ENCODE measurements at places on chromosomes 3 and 15.

DNA sequence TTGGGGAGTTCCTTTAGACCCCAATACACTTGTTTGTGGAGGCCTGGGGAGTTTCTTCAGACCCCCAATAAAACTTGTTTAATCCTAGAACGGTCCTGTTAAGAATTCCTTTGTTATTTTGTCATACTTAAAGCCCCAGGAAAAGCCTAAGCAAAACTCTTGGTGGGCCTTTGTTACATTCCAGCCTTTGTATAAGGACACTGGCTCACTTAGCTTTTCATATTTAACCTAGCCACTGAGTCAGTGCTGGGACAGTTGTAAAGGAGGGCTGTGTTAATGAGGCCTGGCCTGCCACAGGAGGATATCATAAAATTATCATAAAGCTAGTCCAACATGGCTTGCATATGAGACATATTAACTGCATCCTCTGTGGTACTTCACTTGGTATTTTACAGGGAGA, 760.1 kb downstream of the ZNF385D start:
- no peak for DNase-seq

GRCh38 chr15:32218666-32219065, 184.4 kb downstream of the GOLGA8K start:
- no peak for DNase-seq

- DNase-seq, result no peak
Measured at GRCh38 chr3:20194793-20195460, 8.9 kb upstream of the SGO1 start.

DNA sequence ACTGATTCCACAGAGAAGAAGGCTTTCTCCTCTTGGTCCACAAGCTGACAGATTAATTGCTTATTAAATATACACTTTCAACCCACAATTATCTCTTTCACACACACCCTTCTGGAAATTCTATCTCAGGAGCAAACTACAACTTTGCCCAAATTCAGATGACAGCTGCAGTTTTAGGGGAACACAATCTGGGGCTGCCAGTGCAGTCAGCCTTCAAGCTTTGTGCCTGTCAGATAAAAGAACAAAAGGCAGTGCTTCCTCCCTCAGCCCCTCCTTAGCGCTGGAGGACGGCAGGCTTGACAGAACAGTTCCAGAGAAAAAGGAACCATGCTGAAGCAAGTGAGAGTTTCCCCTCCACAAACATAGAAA, 99.6 kb downstream of the TMCC1 start:
- no peak for DNase-seq

DNA sequence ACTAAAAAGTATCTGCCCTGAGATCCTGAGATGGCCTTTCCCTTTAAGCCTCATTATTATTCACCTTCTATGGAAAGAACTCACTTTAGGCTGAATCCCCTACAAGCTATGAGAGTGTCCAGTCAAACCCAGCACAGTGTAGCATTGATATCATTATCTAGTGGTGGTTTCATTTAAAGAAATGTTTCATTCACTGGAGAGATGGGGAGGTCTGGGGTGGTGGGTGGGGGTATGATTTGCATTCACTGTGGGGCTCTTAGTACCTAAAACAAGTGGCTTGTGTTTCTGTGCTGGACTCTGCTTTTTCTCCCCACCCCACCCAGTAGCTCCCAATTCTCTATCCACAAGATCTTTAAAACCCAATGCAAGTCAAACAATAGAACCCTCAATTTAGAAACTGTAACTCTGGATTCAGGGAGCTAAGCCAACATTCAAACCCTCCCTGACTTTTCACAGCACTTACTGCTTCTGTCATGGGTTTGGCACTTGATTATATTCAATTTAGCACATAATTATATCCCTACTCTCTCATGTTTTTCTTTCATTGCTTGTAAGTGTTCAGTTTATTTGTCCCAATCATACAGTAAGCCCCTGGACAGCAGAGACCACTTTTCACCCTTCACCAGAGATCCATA, 310.5 kb upstream of the THBS1 start:
- DNase-seq, result no peak

DNA sequence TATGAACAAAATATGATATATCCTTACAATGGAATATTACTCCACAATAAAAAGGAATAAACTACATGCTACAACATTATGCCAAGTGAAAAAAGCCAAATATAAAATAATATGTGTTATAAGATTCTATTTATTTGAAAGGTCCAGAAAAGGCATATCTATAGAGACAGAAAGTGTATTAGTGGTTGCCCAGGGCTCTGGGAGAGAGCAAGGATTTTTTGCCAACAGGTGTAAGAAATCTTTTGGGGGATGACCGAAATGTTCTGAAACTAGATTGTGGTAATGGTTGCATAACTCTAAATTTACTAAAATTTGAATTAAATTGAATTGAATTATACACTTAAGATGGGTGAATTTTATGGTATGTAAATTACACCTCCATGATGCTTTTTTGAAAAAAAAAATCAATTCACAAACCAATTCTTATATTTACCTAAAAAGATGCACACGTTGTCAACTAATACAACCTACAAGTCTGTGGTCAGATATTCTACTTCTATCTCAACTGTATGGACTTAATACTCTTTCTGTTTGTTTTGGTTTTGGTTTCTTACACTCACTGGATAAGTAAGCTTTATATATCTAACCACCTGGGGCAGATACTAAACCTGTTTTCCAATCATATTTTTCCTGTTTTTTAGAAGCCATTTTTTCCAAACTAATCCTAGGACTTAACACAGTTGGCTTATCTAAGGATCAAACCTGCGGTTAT, 75.8 kb downstream of the FBN1 start:
- DNase-seq, result no peak

DNA sequence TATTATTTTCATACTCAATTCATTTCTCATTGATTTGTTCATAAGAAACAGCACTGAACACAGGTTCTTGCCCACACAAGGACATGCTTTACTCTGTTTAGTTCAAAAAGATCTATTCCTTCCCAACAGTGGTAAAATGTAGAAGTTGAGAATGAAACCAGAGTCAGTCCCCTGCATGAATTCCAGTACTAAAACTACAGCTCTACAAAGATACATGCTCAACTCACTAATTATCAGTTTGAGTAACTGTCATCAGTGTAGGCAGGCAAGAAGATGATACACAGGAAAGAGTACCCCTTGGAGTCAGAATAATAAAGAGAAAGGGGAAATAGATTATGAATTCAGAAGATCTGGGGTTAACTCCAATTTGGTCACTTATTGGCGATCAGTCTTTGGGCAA, 43.2 kb downstream of the NR2E3 start:
- no peak for DNase-seq

DNA sequence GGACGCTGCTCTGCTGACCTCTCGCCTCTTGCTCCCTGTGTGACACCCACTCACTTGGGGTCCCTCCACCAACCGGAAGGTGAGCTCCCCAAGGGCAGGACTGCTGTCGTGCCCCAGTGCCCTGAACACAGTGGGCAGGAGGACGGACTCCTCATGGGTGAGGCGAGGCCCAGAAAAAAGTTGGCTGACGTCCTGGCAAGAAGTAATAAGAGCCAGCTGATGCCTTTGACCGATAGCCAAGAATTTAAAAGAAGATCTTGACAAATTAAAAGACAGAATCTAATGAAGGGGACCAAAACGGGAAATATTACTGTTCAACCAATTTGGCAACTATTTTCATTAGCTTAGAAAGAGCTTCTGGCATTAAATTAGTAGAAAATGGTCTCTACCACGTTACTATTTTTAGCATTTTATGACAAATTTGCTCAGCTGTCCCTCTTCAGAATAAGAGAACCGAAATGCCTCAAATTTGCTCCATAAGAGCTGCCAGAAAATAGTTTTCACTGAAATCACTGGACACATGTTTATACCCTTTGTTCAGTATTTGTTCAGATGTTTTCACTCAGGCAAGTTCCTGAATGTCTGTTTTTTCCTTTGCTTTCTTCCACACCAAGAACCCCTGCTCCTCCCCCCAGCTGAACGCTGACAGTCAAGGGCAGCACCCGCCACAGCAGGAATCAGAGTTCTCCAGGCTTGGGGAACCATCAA, 60.5 kb downstream of the XXYLT1 start:
- no peak for DNase-seq

DNA sequence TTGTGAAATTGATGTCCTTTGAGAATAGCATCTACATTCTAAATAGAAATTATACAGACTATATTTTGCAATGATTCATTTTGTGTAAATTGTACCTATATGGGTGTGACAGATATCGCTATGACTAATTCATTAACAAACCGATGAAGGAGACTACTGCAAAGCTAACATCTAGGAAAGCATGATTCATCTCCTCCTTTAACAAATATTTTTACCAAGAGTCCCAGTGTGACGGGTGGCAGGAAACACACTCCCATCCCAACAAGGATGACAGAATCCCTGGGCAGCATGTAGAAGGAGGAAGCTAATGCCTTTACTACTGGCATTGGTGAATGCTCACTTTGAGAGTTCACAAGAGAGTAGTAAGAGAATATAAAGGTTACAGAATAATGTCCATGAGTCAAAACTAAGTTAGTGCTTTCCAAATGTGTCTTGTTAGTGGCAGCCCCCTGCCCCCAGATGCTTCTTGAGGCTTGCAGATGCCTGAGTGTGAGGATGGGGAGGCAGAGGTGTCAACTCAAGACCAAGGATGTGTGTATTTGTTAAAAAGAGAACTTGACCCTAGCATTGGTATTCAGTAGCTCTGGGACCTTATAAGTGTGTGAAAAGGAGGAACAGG, 180.6 kb downstream of the FMN1 start:
- DNase-seq, result no peak

DNA sequence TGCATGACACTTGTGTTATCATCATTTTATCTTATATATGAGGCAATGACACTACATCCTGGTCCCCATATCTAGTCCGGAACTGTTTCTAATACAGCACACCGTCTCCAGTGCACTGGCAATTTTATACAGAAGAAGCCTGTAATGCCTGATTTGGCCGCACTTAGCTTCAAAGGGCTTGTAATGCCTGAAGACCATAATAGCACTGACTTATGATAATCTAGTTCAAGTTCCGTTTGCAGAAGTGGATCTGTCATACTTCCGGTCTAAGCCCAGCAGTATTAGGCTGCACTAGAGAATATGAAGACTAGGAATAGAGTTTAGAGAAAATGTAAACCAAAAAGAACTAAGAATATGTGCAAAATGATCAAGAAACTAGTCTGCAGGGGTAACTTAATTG, 1.3 kb downstream of the BNIP2 start:
- peak; percentile 39 for DNase-seq

DNA sequence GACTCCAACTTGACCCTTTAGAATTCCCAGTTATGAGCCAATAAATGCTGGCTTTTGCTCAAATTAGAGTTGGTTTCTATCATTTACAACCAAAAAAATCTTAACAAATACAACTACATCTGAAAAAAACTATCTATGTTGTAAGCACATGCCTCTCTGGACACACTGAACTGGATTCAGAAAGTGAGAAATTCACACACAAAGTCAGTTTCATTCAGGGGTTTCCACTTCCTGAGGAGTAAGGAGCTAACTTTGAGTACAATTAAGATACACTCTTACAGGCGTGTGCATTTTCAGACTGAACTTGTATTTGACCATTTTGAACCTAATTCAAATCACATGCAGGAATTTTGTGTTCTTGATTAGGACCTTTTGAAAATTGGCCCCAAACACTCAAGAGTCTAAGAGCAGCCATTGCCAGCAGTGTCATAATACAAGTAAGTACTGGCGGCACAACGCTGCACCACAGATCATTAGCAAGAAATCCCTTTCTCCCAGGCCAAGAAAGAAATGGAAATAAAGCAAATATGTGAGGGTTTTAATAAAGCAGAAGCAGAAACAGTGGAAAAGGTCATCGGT, 31.2 kb downstream of the LINS1 start:
- no peak for DNase-seq

DNA sequence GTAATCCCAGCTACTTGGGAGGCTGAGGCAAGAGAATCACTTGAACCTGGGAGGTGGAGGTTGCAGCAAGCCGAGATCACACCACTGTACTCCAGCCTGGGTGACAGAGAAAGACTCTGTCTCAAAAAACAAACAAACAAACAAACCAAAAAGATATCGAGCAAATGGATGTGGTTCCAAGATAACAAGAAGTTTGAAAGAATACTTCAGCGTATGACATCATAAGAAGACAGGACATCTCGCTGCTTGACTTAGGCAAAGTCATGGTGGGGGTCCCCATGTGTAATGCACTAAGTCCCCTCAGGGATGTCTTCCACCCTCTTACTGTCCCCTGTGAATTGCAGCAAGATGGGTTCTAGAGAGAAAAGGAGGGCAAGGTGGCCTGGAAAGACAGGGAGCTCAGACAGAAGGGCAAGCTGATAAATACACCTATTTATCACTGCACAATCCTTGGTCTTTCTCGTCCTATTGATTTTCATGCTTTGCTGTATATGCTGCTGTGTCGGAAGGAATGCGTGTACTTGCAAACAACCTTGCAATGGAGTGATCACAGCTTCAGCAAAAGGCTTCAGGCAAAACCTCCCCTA, 115.0 kb downstream of the BDH1 start:
- DNase-seq, result no peak

GRCh38 chr15:42627485-42627884, 52.1 kb downstream of the STARD9 start:
- DNase-seq, result no peak

DNA sequence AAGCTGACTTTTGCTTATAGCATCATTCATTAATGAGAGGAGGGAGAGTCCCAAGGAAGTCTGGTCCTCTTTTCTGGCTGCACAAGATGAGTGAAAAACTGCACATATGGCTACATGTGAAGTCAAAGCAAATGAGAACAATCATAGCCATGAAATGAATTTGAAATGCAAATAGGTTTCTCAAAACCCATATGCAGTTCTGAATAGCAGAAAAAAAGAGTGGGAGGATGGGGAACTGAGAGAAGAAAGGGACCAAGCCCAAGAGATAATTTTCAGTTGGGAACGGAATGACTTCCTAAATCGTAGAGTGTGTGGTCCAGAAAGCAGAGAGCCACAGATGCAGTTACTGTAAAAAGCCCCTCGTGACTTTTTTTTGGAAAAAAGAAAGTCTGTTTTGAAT, 66.3 kb downstream of the GTPBP8 start:
- no peak for DNase-seq

GRCh38 chr15:80849308-80849707, 70.1 kb downstream of the CEMIP start:
- DNase-seq, result no peak

- DNase-seq, result no peak
Measured at GRCh38 chr3:147246906-147247305, 159.4 kb downstream of the ZIC4 start.

- no peak for DNase-seq
Measured at GRCh38 chr3:249587-250262, 53.2 kb downstream of the CHL1 start.

DNA sequence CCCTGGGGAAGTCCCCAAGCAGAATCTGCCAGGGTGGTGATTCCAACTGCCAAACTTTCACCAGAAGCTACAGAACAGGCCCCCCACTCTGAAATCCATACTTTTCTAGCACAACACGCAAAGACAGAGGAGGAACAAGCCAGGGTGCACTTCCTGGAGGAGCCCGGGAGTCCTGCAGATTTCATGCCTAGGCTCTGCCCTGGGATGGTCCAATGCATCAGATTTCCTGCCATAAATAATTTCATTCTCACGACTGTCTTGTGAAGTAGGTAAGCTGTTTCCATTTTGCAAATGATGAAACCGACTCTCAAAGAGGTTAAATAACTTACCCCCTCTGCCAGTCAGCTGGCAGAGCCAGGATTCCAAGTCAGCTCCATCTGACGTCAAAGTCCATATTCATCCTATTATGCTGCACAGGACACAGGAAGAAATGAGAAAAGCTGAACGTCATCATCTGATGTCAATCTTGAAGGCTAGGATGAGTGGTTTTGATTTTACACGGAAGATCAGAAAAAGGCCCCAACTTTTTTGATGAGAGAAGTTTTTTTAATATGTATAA, 134.8 kb upstream of the IGF1R start:
- no peak for DNase-seq

GRCh38 chr3:126473292-126474168, 2.2 kb downstream of the ZXDC start:
- no peak for DNase-seq

GRCh38 chr3:28711293-28711692, 362.7 kb upstream of the AZI2 start:
- DNase-seq, result no peak

All from immature natural killer cell (primary cell).